ENCODE measurements at places on chromosomes 12 and 14.

DNA sequence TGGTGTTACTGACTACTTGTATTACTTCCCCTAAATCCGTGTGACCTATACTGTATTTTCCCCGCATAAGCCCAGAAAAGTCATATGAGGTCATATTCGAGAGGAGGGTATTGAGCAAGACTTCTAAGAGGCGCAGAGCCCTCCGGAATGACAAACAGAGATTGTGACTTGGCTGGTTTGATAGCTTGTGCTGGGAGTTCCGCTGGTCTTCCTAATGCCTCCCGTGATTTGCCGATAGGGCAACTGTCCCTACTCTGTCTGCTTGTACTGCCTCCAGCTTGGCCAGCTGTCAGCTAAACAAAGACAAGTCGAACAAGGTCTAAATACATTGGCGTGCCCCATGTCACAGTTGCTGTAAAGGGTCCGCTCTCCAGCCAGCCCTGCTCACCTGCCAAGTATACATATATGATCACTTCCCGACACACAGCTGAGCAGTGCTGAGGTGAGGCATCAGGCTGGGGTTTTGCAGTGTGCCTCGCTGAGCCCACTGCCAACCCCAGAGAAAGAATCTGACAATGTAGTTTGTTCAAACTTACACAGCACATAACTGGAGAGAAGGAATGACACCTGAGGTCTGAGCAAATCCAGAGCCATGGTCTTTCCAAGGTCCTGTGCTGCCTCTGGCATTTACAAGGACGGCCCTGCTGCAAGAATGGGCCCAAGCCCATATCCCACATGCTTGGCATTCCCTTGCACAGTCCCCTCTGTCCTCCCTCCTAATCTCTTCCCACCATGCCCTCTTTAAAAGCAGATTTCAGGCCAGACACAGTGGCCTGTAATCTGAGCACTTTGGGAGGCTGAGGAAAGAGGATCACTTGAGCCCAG is 23.7 kb downstream of the LGMN start:
- no peak for DNase-seq

DNA sequence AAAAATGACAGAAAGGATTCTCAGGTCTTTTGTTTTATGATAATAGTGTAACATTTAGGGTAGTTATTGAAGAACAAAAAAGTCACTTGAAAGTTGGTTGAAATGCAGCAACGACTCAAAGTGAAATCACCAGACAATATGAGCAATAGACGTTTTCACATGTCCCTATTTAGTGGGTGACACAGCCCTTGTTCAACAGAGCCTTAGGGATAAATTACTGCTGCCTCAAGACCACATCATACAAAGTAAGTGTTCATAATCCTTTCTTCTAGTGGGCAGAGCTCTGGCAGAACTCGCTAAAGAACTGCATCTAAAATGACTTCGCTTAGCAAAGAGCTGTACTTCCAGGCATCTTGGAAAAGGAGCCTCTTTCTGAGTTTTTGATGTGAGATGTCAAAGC is 128.5 kb upstream of the LMNTD1 start:
- no peak for DNase-seq

GRCh38 chr12:97375310-97375709 is 87.3 kb upstream of the RMST start:
- DNase-seq, result no peak

DNA sequence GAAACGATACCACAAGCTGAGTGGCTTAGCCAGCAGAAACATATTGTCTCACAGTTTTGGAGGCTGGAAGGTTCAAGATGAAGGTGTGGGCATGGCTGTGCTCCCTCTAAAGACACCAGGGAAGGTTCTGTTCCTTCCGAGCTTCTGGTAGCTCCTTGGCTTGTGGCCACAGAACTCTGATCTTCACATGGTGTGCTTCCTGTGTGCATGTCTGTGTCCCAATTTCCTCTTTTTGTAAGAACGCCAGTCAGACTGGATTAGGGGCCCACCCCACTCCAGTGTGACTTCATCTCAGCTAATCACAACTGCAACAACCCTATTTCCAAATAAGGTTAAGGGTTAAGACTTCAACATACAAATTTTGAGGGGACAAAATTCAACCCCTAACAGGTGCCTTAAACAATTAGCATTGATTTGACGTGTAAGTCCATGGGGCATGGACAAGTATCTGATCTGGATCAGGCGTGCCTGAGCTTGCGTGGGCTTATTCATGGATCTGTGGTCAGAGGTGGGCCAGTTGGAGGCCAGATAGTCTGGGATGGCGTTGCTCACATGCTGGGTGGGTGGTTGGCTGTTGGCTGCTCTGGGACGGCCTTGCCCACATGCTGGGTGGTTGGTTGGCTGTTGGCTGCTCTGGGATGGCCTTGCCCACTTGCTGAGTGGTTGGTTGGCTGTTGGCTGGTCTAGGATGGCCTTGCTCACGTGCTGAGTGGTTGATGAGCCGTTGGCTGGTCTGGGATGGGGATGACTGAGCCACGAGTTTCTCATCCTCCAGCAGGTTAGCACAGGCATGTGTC is 88.5 kb downstream of the LGMN start:
- DNase-seq, result no peak

GRCh38 chr14:105161964-105162668 is 6.5 kb downstream of the JAG2 start:
- DNase-seq, result no peak
